OCI-LY7 (cell line): ENCODE measurements at places on chromosomes 3 and 15. TPM values are rescaled to one million over a fixed set of nuclear protein-coding genes. Genes with fewer than 3 reads are reported as not detected.

GRCh38 chr3:64686446-64686908, 1.3 kb downstream of the ADAMTS9 start:
- DNase-seq = no peak

DNA sequence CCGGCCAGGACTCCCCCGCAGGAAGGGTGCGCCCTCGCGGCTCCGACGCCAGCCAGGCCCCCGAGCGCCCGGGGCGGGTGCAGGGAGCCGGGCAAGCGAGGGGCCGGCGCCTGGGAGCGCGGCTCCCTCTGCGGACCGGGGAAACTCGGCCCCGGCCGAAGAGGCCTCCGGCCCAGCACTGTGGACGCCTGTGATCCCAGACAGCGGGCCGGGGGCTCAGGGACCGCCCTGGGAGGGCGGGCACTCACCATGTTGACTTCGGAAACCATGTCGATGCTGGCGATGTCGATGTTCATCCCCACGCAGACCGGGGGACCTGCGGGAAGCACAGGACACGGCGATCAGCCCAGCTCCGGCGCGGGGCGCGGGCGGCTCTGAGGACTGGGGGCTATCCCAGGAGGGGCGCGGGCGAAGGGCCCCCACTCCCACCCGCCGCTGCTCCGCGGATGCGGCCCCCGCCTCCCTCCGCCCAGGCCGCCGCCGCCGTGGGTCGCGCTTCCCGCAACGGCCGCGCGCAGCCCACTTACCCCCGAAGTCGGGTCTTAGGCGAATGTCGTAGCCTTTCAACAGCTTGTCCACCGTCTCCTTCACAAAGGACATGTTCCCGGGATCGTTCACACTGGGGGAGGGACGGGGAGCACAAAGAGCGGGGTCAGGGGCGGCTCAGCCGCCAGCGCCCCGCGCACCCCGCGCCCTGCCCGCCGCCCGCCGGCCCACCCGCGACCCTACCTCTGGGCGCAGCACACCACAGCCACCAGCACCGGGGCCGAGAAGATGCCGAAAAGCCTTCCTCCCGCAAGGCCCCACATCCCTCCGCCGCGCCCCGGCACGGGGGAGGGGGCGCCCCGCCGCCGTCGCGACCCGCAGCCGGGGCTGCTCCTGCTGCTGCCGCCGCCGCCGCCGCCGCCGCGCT, at the start of gene GABRB3:
Gene GABRB3, minus strand, starts transcription at position 913 of the 913 bp plus-strand sequence.
- DNase-seq = no peak

DNA sequence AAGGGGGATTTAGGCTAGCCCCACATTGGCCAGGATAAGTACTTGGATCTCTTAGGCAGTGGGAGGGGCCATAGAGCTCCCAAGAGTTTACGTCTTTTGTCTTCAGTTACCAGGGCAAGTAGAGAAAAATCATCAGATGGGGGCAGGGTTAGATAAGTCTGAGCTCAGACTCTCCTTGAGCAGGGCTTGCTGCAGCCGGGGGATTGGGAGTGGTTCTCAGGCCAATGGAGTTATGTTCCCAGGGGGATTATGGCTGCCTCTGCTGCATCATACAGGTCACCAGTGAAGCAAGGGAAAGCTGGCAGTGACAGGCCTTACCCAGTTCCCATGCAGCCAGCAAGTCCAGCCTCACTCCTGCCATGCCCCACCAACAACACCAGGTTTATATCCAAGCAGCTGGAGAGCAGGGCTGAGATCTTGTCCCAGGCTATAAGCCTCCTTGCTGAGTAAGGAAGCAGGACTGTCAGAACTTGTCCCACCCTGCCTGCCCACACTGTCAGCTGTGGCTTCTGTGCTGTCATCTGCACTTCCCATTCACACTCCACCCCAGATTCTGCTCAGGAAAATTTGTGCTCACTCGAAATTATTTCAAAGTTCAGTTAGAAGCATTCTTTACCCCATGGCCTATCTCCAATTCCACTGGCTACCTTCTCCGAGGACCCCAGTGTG, 215.3 kb downstream of the FAM43A start:
- DNase-seq = no peak

DNA sequence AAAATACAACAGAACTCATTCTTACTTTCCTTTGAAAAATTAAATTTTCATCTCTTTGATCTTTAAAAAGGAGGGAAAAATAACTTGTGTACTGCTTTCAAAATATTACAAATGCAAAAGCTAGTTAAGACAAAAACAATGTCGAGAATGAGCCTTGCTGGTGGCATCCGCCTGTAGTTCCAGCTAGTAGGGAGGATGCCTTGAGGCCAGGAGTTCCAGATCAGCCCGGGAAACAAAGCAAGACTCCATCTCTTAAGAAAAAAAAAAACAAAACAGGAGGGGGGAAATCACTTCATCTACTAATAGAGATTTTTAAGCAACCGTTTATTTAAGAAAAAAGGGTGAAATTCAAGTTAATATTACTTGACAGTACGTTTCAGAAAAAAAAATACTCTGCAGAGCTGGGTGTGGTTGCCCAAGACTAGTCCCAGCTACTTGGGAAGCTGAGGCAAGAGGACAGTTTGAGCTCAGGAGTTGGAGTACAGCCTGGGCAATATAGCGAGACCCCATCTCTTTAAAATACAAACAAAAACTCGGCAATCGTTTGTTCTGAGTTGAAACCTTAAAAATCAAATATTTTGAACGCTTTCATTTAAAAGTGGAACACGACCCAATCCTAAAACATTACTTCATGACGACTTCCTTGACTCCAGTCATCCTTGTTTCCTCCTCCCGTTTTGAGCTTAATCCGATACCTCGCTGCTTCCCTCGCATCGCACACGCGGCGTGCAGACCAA, 1.2 kb downstream of the KPNA1 start:
- DNase-seq = no peak

DNA sequence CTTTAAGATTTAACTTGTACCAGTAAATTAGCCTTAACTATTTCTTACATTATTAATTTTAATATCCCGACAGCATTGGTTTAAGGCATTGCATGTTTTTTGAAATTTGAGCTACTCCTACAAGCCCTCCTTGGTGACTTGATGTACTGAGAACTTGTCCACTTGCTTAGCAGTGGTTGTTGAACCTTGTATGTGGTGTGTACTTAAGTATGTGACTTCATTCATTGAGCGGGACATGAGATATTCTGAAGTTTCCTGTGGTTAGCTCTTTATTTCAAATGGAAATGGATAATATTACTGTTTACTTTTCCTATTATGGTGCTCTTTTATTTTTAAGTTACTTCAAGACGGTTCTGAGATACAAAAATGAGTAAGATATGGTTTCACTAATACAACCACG, 3.6 kb upstream of the COL6A5 start:
- no peak for DNase-seq

DNA sequence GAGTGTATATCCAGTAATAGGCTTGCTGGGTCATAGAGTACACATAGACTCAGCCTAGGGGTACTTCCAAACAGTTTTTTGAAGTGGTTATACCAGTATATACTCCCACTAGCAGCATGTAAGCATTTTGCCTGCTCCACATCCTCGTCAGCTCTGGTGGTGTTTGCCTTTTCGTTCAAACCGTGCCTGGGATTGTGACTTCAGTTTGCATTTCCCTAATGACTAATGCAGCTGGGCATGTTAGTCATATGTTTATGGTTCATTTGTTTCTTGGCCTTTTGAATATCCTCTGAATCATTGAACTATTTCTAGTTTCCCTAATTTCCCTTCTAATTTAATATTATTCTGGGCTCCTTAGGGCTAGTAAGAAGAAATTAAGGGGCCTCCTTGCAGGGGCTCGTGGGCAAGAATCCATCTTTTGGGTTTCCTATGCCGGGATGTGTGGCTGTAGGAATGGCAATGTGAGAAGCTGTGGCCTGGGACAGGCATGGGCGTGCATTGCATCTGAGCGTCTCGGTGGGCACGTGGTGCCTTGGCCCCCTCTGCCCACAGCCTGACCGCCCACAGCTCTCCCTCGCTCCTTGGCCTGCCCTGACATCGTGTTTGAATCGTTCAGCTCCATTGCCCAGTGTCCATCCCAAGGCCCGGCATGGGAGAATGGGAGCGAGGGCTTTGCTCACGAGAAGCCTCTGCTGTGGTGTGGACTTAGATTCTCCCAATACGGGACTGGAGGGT, 26.4 kb downstream of the FAH start:
- DNase-seq = no peak

DNA sequence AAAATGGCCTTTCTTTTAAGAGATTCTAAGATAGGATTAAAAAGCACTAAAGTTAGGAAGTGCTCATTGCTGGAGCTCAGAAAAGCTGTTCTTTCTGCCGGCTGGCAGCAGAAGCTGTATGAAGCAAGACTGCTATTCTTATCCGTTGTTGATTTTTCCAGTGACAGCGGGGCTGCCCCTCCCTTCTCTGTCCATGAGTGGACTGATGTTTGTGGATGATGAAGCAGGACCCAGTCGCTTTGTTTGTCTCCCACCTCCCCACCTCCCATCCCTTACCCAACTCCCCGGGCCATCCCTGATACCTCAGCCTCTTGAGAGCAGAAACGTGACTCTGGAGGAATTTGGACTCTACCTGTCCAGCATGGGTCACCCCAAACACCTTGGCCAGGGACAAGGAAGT, 10.3 kb upstream of the MUSTN1 start:
- no peak for DNase-seq

- no peak for DNase-seq
Observed at GRCh38 chr15:73540161-73540560, 93.0 kb downstream of the NPTN start.

Gene AP3B2
- total RNA-seq = 0.13 and 0.50 TPM in 2 replicates

DNA sequence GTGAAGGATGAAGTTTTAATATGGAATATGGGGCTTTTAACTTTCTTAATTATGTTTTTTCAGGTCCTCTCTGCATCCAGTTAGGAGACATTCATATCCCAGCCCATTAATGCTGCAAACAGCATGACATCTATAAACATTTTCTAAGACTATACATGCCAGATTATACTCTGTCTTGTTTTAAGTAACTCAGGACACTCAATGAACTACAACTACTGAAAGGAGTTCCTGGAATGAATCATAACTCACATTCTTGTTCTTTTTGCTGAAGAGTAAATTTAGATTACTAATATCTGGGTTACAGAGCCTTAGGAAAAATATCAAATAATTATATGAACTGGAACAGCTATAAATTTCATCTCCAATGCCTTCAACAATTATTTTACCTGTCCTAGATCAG, 167.4 kb downstream of the STAG1 start:
- no peak for DNase-seq

DNA sequence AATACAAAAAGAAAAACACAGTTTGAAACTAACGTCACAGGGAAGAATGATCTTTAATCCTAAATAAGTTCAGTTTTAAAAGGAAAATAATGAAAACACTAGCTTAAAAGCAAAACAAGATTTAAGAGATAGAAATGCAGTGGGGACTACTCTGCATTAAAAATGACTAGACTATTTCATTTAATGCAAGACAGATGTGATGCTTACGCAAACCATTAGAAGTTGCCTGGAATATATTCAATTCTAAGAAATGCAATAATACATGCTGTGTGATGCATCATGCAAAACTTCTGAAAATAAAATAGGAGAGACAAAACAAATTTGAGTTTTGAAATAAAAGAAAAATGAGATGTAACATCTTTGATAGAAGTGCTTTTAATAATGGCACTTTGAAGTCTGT, 97.6 kb upstream of the STRIT1 start:
- no peak for DNase-seq

DNA sequence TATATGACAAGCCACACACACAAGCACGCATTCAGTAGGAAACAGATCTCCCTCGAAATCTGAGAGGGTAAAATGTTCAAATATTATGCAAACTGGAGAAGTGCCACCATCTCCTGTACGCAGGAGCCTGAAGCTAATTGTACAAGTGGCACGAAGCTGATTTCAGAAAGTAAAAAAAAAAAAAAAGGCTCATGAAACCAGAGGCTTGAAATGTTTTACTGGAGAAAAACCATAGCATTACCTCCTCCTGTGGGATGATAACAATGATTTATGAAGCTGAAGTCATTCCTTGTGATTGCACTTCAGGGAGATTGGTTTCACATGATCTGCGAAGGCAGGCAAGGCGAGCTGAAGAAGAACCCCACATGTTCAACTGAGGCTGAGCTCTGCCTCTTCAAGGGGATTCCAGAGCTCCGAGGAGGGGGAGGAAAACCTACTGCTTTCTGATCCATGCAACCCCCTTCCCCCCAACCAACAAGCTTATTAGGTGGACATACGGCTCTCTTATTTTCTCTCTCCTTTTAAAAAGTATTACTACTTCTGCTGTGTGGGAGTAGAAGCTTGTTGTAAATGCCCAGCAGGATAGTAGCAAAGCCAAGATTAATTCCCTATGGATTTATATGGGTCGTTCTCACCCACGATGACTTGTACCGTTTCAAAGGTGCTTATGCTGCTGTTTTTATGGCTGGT, 101.1 kb downstream of the GREM1 start:
- DNase-seq = no peak

Gene GOLGA8M
- total RNA-seq = not detected in 2 replicates

Gene SLC12A8
- 0.84 and 0.94 TPM in 2 replicates for total RNA-seq

Gene INTS14
- 45.8 and 46.0 TPM in 2 replicates for total RNA-seq

GRCh38 chr3:73624017-73624820, 522 bp downstream of the PDZRN3 start:
- DNase-seq = no peak

GRCh38 chr15:37046876-37047614, 53.3 kb downstream of the MEIS2 start:
- DNase-seq = no peak

DNA sequence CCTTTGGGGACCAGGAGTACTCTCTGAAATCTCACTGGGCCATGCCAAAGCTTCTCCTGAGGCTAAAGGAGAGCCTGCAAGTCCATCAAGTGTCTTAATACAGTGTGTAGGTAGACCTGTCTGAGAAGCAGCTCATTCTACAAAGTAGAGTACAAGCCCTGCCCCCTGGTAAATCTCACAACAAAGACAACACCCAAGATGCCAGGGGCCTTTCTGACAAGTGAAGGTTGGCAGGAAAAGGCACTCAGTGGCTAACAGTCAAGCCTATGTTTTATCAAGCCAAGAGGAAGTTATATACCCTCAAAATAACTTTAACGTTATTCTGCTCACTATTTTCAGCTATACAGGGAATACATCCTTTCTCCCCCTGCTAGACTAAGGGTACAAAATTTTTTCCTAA, 58.3 kb downstream of the NMNAT3 start:
- no peak for DNase-seq

DNA sequence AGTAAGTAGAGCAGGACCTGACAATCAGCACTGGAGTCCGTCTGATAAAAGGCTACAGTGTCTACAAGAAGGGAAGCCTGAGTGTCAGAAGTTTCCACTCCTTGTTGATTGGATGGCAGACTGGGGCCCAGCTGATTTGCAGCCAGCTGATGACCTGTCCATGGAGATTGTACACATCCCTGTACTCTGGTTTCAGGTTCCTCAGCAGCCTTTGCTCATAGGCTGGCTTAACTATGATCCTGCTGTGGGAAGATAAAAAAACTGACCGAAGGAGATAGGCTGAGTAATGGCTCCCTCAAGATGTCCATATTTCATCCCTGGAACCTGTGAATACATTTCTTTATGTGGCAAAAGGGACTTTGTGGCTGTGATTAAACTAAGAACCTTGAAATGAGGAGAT, 11.7 kb upstream of the LACTB start:
- no peak for DNase-seq

- no peak for DNase-seq
Observed at GRCh38 chr15:63575312-63575711, 21.9 kb upstream of the FBXL22 start.

- DNase-seq = no peak
Observed at GRCh38 chr15:78004919-78005634, 72.4 kb downstream of the TBC1D2B start.

Gene CD200R1
- total RNA-seq = 0.17 and 0.25 TPM in 2 replicates

- no peak for DNase-seq
Observed at GRCh38 chr15:62896380-62896866, 146.1 kb upstream of the TPM1 start.
